Right ventricle myocardium superior (tissue), 1 donor: ENCODE measurements at places on chromosomes 7 and 10. TPM values are rescaled to one million over a fixed set of nuclear protein-coding genes. Genes with fewer than 3 reads are reported as not detected.

DNA sequence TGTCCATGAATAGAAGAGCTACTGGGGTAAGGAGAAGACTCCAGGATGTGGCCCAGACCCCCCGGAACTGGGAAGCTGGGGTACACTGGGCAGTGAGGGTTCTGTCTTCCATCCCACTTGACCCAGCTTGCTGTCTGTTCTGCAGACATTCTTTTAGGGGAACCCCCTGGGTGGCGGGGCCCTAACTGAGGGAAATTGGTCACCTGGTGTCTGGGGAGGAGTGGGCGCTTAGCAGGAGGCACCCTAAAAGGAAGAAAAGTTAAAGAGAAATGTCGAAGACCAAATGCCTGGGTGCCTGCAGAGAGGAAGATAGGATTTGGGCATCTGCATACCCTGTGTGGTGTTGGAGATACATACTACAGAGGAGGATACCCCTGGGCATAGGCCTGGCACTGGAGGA, 1.0 kb downstream of the AP1S1 start:
- no peak for DNase-seq

DNA sequence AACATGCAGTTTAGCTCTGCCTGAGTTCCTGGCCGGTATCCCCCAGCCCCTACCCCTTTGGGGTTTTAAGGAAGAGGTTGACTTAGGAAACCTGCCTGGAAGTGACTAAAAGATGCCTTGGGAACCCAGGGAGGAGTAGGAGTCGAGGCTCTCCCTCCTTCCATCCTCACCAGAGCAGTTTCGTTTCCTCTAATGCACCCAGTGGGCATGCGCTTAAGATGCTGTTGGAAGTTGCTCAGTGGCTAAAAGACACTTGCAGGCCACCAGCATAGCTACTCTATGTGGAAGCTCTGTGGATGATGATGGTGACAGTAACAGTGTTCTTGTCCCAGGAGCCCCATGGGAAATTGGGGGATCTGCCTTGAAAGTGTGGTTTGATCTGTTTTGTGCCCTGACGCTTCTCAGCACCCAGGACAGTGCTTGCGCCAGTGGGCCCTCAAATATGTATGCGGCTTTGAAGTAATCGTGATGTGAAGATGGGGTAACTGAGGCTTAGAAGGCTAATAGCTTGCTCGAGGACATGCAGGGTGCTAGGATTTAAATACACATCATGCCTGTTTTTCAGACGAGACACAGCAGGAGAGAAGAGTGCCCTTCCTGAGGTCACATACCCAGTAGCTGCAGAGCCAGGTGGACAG, 32.0 kb downstream of the TBATA start:
- no peak for DNase-seq

- DNase-seq: no peak
These were observed 98.8 kb downstream of the SDK1 start for GRCh38 chr7:3399858-3400257.

MCM10 gene
- total RNA-seq: 0.30 TPM

C10orf67 gene
- total RNA-seq: 0.54 TPM

DNA sequence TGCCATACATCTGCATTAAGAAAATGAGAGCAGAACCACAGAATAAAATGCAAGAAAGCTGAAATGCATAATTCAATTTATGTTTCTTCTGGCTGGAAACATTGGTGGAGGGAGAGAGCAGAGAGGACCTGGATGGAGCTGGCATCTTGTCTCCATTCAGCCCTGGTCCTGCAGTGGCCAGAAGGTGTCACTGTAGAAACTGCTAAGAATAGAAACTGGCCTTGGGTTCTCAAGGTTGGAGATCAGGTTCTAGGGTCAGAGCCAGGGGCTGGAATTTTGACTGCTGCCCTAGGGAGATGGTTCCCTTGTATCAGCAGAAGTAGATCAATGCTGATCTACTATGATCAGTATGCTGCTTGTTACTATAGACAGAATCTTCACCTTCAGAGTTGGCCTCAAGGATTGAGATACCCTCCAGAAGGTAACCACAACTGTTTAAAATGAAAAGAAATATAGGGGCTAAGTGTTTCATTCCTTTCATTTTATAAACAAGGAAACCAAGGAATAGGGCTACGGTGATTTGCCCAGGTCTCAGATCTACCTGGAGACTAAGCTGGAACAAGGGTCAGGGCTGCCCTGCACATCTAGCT, 13.1 kb downstream of the TAS2R41 start:
- no peak for DNase-seq

DNA sequence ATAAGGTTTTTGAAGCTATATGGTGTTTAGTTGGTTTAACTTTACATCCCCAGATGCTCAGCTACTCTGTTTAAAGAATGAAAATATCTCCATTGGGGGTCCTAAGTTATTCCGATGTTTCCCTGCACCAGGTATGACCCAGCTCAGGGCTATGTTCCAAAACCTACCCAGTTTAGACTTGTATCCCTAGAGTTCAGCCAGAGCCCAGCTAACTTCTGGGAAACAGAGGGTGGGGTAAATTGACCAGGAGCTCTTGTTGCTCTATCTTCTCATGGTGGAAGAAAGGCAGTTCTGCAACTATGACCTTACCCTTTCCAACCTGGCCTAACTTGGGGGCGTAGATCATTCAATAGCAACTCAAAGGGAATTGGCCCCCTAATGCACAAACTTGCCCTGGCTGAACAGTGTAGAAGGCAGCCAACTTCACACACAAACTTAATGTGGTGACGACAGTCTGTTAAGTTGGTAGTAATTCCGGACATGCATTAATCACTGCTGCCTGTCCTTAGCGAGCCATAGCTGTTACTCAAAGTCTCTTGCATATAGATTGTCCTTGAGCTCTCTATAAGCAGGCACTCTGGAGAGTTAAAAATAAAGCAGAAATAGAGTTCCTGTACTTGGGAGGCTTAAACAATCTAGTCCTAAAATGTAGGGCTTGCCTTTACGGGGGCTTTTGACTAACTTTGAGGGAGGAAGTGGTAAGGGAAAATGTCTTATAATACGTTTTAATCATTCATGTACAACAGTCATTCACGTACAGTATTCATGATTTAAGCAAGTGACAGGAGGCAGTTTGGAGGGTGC, 5.3 kb upstream of the ZNRF2 start:
- no peak for DNase-seq

EFCAB10 gene
- total RNA-seq: not detected
